ENCODE measurements at places on chromosomes 11 and 22.

- DNase-seq = peak; percentile 17
Observed at GRCh38 chr11:69002110-69002569, 10.9 kb downstream of the MRGPRF start.

DNA sequence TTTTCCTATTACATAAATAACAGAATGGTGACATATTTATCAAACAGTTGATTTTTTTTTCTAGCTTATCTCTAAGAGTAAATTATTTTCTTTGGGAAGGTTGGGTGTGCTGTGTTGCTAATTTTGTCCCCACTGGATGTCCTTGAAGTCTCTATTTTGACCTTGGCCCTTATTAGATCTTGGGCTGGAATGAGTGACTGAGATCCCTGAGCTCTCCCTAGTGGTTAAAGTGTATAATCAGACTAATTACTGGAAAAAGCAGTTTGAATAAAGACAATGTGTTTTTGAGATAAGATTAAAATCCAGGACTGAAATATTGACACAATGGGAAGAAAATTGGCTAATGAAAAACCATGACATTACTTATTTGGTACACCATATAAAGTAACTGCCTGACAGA, 56.1 kb downstream of the AASDHPPT start:
- DNase-seq = no peak

DNA sequence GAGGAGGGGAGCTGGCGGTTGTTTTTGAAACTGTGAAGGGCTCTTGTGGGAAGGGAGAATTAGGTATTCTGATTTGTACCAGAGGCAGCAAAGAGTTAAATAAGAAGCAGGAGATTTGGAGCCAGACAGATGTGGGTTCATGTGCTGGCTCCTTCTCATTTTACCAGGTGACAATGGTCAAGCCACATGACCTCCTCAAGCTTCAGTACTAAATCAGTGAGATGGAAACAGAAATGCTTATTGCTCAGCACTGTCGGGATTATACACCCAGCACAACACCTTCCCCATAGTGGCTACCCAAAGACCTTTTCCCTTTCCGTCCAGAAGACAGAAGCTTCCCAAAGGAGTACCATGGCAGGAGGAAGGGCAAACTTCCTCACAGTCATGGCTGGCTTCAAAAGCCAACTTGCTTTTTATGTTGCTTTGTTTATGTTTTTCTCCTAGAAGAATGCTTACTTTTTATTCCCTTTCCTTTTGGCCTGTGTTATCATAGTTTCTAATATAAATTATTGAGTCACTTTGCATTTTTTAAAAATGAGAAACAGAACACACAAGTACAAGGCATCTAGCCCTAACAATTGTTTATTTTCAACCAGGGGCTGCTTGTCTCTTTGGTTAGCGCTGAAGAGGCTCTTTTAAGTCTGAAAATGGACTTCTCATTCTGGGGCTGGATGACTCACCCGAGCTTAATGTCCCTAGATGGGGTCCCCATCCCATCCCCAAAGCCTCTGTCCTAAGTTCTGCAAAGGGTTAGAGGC, 181.5 kb upstream of the ZBED5 start:
- no peak for DNase-seq

- peak; percentile 12 for DNase-seq
Observed at GRCh38 chr11:28038775-28039174, 69.2 kb downstream of the KIF18A start.

DNA sequence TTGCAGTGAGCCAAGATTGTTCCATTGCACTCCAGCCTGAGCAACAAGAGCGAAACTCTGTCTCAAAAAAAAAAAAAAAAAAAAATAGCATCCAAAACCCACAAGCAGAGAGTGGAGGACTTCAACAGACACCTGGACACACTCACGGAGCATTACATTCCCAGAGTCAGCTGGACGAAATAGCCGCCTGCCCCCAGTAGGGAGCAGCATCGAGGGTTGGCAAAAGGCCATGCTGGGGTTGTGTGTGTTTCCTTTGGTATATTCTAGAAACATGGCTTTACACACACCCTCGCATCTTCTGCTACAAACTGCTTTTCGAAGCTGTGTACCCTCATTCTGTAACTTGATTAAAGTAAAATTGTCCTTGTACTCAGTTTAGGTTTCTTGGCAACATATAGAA, 5.3 kb downstream of the ADA2 start:
- peak; percentile 12 for DNase-seq

- no peak for DNase-seq
Observed at GRCh38 chr11:35990170-35990569, 46.3 kb downstream of the LDLRAD3 start.

DNA sequence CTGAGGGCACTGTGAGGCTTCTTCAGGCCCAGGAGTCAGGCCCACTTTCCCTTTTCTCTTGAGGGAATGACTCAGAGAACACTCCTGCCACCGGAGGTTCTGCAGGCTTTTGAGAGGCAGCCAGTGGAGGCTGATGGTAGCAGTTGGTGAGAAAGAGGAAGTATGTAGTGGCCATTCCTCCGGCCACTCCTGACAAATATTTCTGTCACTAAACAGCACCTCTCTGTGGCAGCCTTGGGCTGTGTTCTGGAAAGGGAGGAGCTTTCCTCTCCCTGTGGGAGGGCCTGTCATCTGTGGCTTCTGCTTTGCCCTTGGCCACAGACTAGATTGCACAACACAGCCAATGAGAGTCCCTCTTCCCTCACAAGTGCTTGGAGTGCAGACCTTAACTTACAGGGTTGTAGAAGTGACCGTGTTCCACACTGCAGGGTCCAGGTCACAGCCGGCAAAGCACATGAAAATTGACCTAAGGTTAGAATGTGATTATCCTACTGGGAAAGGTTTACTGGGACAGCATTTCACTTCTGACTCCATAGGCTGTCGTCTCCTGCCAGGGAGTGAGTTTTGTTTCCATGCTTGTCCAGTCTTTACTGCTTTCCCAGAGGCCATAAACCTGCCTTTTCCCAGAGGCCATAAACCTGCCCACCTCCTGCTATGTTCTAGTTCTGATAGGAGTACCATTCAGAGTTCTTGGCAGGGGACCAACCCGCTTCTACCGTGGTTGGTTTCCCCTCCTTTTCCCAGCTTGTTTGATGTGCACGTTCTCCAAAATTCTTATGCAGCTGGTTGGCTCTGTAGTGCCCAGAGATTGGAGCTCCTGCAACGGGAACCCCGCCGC, 33.3 kb downstream of the MARK2 start:
- peak; percentile 55 for DNase-seq

DNA sequence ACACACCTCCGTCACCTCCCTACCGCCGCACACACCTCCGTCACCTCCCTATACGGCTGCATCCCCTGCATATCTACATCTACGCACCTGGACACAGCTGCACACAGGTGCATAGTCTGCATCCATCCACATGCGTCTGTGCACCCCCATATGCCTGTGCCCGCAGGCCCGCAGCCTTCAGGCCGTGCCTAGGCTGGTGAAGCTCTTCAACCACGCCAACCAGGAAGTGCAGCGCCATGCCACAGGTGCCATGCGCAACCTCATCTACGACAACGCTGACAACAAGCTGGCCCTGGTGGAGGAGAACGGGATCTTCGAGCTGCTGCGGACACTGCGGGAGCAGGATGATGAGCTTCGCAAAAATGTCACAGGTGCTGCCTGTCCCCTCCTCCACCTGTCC, 4.8 kb downstream of the PKP3 start:
- no peak for DNase-seq

DNA sequence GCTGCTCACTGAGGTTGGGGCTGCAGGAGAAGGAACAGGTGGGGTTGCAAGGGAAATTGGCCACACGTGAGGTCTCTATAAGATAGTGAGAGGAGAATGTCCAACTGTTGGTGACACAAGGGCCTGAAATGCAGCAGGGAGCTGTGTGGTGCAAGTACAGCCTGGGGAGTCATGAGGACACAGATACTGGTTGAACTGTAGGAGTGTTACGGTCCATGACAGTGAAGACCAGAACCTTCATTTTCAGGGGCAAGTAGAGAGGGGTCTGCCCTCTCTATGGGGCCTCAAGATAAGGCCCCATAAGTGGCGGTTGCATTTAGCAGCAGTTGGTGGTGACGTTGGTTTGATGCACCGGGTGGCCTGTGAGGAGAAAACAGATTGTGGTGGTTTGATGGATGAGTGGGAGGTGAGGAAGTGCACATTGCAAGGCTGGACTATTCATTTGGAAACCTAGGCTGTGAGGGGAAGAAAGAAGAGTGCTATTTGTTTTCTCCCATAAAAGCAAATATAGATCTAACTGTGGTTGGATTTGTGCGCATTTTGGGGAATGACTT, 39.4 kb downstream of the MICAL2 start:
- no peak for DNase-seq

- DNase-seq = no peak
Observed at GRCh38 chr11:129427816-129428406, 52.3 kb downstream of the BARX2 start.

- DNase-seq = no peak
Observed at GRCh38 chr11:27431808-27432207, 40.8 kb downstream of the LGR4 start.

DNA sequence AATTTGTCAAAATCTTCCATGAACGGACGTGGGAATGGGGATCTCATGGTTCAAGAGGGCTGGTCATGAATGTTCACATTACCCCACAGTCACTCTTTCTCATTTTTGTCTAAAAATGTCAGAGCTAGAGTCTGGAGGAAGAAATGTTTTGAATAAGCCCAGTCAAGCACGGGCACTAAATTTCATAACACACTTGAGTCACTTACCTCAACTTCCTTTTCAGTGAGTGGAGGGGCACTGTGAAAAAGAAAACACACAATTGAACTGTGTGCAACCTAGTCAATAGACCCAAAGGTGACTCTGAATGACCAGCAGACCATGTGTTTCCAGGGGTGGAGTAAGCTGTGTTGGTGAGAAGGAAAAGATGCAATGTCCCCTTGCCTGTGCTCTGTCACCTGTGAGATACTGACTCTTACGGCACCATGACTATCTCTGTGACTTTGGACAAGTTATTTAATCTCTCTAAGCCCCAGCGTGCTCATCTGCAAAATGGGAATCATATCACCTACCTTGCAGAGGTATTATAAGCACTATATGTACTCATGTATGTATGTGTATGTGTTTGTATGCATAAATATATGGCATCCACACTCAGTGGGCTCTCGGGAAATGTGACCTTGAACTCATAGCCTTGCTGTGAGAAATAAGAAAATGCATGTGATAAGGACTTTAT, 38.2 kb upstream of the LYVE1 start:
- no peak for DNase-seq

DNA sequence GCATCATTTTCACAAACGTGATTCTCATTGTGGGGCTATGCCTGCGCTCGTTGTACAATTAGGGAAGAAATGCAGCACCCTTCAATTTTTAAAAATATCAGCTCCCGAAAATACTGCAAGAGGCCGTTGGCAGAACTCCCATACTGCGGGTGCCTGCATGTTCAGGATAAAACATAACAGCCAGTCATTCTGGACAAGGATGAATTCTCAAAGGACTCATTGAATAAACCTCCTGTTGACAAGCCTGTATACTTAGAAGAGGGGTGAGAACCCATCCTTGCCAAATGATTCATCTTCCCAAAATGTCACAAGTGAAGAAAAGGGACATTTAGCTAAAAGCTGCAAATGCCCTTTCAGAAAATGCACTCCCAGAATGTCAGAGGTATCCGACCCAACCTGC, 141.9 kb downstream of the CSNK2A3 start:
- DNase-seq = no peak

DNA sequence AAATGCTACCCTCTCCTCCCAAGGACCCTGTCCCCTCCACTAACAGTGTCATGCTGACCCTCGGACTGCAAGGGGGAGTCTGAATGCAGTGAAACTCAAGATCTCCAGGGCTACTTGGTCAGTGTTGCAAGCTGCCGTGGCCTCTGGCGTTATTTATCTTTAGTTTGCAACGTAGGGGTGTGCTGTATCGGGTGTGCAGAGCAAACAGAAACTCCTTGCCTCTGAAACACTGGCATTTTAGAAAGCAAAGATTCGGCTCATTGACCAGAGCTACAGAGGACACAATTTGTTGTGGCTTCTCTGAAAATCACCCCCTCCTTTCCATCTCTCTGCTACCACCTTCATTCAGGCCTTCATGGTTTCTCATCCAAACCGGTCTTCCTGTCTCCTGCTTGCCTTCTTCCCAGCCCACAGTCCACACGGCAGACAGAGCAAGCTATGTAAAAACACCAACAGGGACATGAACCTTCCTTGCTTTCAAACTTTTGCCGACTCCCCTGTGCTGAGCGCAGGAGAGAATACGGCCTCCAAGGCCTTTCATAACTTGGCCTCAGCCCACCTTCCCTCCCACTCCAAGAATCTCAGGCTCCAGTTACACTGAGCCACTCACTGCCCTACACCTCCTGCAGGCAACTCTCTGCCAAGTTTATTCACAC, 14.9 kb downstream of the FZD4 start:
- no peak for DNase-seq

DNA sequence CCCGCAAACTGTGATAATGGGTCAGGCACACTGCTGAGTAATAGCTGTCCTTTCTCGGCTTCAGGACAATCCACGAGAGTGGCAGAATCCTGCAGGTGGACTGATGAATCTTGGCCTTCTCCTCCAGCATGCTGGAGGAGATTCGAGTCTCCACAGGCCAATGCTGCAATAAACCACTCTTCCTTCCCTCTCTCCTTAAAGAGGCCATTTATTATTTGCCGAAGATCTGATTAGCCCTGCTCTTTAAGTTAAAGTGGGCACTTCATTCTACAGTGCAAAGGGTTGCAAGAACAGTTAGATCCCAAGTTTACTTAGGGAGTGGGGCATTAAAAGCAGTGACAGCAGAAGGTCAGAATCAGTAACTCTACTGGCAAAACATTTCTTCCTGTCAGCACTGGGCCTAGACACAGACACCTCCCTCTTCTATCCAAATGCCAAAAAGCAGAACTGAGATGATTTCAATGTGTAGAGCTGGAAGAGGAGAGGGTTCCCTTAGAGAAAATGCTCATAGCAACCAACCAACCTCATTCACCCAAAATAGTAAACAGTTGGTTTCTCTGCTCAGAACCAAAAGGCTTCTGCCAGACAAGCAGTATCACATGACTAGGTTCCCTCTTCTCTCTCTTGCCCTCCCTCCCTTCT, 121.7 kb downstream of the SGSM3 start:
- DNase-seq = no peak

DNA sequence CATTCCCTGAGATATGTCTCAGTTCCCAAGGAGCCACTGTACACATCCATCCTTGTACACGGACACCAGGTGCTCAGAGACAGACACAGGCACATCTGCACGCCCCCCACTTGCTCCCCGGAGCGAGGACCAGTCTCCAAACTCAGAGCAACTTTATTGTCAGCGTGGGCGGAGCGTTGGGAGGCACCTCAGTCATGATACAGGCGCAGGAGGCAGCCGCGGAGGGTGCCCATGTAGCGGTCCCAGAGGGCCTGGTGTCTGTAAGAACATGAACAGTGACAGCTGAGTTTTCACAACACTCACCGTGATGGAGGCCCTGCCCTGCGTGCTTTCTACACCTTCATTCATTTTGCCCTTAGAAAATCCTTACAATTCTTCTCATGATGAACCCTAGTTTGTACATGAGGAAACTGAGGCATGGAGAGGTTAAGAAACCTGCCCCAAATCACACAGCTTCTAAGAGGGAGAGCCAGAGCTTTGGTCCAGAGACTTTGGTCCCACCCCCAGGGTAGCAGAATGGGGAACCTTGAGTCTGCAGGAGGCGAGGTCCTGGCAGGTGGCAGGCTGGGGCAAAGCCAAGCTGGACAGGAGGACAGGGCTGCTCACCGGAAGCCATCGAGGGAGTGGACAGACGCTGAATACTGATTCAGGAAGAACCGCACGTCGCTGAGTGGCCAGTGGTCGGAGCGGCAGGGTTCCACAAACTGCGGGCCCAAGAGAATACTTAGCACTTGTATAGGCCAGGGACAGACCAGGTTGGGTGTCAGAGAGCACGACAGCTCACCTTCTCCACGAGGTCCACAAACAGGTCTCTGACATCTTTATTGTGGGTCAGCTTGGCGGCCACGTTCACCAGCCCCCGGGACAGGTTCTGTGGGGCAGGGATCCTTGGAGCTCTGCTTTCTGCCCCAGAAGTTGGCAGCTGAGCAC, 4.2 kb downstream of the FIBP start:
- DNase-seq = no peak

- no peak for DNase-seq
Observed at GRCh38 chr22:47054231-47055072, 292.0 kb downstream of the TBC1D22A start.

All from NCI-H82 (cell line).